ENCODE measurements at places on chromosomes 2 and 18.

DNA sequence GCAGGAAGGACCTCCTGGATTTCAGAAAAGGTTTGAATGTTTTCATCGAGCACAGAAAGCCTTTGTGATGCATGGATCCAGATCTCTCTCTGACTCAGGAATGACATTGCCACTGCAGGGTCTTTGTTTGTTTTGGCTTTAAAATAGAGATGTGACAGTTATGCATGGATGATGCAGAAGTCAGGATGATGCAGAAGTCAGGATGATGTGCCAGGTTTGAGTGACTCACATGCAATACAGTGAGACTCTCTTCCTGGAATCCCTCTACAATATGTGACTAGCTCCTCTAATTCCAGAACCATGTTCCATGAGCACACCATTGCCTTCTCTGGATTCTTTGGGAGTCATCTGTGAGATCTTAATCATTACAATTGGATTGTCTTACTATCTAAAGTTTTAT, 177.9 kb upstream of the RAB6C start:
- no peak for DNase-seq

DNA sequence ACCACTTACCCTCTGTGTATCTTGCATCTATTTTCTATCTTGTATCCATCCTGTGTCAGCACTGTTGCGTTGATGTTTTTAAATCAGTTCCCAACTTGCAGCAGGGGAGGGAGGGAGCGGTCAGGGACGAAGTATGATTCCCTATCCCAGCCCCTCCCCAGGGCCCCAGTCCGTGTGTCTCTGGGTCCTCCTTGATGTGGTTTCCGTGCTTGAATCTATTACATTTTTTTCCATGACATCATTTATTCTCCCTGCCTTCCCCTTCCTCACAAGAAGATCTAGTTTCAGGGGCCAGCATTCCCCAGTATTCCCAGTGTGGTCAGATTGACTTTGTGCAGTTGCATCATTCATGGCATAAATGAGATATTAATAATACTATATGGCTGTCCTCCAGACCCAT, 479.3 kb downstream of the PTPRM start:
- DNase-seq, result no peak

DNA sequence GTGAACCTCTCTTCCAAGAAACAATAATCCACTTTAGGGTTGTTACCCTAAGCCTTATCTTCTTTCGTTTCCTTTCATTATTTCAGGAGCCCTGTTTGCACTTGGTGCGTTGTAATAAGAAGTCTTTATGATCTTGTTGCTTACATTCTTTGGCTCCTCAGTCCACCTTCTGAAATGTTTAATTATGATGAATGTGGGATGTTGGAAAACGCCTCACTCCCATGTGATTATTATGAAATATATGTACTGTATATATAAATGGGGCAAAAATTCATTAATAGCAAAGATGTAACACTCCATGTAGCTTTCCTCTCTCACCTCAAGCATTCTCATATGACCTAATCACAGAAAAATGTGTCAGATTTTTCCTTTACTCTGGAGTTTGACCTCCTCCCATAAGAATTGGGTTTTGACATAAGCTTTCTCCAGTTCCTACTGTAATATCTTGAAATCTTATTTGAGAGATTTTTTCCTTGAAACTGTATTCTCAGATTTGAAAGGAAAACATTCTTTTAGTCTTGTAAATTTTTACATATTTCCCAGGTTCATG, 397.2 kb upstream of the FANCL start:
- DNase-seq, result no peak

DNA sequence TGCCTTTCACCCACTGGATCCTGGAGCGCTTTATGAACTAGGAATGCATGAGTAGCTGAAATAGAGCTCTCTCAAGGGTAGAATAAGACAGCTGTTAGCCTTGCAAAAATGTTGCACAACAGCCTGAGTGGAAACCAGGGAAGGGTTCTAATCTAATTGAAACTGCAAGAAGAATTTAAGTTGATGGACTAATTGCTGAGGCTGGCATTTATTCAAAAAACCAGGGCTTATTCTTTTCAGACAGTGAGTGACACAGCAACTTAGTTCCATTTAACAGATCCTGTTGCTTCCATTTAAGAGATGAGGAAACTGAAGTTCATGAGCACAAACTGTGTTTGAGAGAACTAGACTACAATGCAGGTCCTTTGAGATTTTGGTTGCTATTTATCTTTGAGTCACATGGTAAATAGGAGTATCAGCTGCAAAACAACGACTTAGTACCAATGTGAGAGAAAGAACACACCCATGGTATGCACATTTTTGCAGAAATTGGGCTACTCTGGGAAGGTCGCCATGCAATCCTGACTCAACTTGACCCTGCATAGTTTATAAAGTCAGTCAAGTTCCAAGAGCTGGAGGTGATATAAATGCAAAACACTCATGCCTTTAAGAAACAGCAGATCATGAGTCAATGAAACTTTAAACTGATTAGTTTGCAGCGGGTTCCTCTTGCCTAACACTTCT, 76.4 kb upstream of the PARD3B start:
- no peak for DNase-seq
